Stimulated activated CD8-positive, alpha-beta memory T cell treated with anti-CD3 and anti-CD28 coated beads, Interleukin-15, amount 100 ng/mL, for 48 hours (primary cell): ENCODE measurements at places on chromosomes 1 and 21.

- DNase-seq = no peak
Measured at GRCh38 chr21:37551993-37552355, 185.4 kb downstream of the DYRK1A start.

DNA sequence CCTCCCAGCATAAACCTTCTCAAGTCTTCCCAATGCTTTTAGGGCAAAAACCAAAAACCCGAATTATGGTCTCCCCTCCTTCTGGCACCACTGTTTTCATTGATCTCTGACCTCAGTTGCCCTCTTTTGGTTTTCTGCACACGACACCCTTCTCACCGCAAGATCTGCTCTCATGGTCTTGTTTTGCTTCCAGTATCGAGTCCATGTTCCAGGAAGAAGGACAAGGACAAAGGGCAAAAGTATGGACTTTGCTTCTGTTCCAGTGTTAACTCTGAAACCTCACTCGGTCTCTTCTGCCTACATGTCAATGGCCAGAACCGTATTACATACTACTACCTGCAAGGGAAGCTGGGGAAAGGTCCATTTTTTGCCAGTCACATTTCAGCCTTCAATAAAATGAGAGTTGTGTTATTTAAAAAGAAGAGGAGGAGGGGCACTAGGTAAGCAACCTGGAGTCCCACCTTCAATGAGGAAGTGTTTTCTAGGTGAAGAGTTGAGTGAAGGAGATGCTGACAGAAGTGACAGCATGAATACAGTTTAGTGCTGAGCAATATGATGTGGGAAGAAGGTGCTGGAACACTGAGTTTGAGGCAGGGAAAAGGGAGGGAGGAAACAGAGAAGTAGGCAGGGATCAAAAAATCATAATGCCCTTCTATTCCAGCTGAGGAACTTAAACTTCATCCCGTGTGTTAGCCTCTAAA, 183.4 kb downstream of the FGGY start:
- no peak for DNase-seq

DNA sequence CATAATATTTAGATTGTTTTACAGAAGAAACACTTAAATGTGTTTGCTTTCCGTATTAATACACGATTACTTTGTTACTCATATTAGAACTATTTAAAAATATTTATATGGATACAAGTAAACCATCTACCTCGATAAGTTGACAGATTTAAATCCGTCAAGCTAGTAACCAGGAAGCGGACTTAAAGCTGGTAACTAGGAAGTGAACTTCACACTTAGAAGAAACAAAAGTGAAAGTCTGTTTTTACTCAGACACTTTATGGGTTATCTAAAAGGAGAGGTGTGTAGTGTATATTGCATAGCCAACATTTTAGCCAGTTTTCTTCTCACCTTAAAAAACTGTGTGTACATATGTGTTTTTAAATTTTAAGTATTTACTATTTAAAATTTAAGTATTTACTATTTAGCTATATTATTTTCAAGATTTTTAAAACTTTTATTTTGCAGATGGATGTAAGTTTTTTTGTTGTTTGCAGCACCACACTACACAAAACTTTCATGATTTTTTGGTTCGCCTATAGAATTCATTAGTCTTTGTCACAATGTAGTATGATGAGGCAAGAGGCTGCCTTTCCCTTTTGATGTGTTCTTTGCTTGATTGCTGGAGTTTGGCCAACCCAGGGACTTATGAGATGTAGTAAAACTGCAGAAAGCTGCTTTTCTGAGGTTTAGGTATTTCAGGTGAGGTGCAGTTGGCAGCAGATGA, 2.7 kb downstream of the USP25 start:
- no peak for DNase-seq

- no peak for DNase-seq
Measured at GRCh38 chr1:4322881-4323280, 331.5 kb upstream of the AJAP1 start.

- DNase-seq = no peak
Measured at GRCh38 chr21:33308586-33309490, 15.9 kb upstream of the IFNAR1 start.

GRCh38 chr1:87327376-87328271, 1.1 kb upstream of the LMO4 start:
- DNase-seq = no peak

- no peak for DNase-seq
Measured at GRCh38 chr1:2945821-2946231, 75.4 kb upstream of the ACTRT2 start.

- DNase-seq = no peak
Measured at GRCh38 chr1:189220750-189221149, 1256.9 kb downstream of the BRINP3 start.

GRCh38 chr1:39567302-39567701, 9.3 kb downstream of the PABPC4 start:
- no peak for DNase-seq

GRCh38 chr1:186078245-186078644, 296.8 kb downstream of the TPR start:
- DNase-seq = no peak

- no peak for DNase-seq
Measured at GRCh38 chr1:53276153-53276901, 38.0 kb upstream of the MAGOH start.

DNA sequence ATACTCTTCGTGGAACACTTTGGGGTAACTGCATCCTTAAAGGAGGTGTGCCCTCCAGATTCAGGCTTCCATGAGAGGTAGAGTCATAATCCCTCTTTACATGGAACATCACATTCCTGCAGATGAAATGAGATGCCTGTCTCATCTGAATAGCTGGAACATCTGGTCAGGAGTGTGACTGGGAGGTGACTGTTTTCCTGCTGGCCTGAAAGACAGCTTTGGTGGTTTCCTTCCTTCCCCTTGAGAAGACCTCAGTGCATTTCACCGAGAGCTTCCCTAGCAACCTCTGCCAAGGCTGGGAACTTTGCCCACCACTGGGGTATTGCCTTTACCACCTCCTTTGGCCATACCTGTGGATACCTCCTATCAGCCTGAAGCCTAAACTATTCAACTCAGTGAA, 46.7 kb upstream of the GUCA2A start:
- DNase-seq = no peak

DNA sequence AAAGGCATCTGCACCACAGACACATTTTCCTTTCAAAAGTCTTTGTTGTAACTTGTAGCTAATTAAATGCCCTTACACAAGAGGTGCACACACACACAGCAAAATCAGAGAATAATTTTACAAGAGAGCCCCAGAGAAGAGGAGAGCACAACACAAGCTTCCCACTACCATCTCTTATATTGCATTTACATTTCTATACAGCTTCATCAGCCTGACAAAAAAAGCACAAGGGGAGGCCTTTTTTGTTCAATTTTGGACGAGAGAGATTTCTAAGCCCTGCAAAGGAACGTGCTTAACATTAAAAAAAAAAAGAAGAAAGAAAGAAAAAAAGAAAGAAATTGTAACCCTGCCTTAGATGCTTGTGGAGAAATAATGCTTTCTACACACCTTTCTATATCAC, 17.1 kb upstream of the ESRRG start:
- no peak for DNase-seq

- no peak for DNase-seq
Measured at GRCh38 chr1:195733826-195734225, 874.4 kb downstream of the KCNT2 start.

DNA sequence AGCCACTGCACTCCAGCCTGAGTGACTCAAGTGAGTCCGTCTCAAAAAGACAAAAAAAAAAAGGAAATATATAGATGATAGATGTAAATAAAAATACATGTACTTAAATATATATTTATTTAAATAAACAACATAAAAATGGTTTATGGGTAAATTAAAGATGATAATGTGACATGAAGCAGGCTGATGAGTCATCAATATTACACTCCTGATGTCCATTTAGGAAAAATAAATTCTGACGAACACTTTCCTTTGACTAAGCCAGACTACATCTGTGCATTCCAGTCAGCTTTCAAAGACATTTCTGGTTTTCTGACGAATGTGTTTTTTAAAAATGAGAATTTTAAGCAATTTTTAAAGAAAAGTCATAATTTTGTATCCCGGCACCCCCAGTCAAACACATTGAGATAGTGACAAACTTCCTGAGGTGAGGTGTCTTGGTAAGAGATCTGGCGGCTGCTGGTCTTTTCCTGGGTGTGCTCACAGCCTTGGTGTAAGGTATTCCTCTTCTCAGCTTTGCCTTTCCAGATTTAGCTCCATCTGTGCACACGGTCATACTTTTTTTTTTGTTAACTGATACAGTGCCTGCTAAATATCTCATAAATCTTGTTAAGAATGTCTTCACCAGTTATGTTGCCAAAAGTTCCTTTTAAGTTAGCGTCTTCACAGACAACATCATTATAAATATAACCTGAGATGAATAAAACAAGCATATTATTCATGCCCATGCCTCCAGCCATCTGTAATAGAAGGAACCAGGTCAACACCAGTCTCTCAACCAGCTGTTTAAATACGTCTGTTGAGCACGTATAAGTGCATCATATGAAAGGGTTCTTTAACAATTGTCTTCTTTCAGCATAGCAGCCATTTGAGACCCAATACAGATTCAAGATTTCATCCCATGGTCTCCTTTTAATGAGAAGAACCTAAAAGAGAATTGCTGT, 214.5 kb upstream of the PLD5 start:
- no peak for DNase-seq

DNA sequence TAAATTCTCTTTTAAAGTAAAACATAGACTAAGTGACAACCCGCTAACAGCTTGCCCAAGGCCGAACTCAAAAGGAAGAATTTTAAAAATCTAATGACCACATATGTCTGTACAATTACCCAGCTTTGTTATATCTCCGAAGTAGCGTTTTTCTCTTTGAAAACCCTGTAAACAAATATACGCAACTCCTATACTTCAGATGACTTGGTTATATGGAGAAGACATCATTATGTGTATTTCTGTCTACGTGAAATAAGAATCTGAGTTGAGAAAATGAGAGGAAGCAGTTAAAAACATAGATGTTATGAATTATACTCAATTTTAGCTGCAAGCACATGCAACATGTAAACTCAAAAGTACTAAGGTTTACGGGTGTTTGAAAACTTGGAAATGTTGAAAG, 2.0 kb downstream of the PBX1 start:
- DNase-seq = no peak

- DNase-seq = no peak
Measured at GRCh38 chr1:56477164-56478111, 101.9 kb downstream of the PLPP3 start.

GRCh38 chr1:158117854-158118704, 62.6 kb upstream of the CD1D start:
- DNase-seq = peak; percentile 29

- no peak for DNase-seq
Measured at GRCh38 chr1:21000245-21000594, 176.5 kb downstream of the EIF4G3 start.

GRCh38 chr1:198064181-198064580, 92.6 kb upstream of the NEK7 start:
- no peak for DNase-seq

GRCh38 chr1:2788506-2789163, 12.9 kb downstream of the TTC34 start:
- no peak for DNase-seq

DNA sequence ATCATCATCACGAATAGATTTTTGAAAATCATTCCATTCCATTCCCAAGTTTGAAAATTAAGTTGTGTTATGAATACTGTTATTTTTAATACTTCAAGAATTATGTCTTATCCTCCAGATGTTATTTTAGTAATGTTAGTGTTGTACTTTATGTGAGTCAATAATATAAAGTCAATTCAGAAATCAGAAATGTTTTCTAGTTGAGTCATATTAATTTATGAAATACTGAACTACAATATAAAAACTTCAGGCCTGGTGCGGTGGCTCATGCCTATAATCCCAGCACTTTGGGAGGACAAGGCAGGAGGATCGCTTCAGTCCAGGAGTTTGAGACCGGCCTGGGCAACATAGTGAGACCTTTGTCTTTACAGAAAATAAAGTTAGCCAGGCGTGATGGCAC, 38.4 kb upstream of the GPR25 start:
- no peak for DNase-seq

DNA sequence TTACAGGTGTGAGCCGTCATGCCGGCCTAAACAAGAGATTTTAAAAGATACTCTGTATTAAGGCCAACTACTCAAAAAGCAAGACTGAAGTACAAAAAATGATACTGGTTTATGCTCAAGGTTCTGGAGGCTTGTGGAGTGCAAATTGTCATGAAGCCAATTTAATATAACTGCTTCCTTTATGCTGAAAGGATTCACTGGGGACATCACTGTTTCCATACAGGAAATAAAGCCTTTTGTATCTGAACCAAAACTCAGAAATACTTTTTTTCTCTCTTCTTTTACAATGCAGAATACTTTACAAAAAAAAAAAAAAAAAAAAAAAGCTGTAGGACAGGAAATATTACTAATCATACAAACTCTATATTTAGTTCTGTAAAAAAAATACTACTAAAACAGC, 55.5 kb upstream of the CNN3 start:
- DNase-seq = no peak

- DNase-seq = no peak
Measured at GRCh38 chr1:29752141-29752540, 515.8 kb downstream of the PTPRU start.
